Activated CD4-positive, alpha-beta T cell treated with anti-CD3 and anti-CD28 coated beads, Interleukin-2, amount 50 U/mL, for 1 hour (primary cell): ENCODE measurements at places on chromosomes 7 and 10.

DNA sequence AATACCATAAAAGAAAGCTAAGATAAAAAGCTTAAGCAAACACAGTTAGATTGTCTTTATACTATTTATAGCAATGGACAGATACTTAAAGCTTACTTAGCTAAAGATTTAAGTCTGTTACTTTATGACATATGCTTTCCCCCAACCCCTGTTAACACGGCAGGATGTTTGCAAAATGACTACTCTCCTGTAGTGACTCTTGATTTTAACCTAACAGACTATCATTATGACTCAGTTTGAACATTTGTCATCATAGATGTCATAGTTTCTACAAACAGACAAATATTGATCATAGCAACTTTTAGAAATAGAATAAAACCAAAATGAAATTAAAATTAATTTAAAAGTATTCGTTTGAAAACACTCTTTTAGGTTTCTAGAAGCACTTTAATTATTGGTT lies 7.8 kb upstream of the COMMD3 start:
- no peak for DNase-seq

GRCh38 chr7:139658296-139658695 lies 119.5 kb downstream of the HIPK2 start:
- DNase-seq = no peak

DNA sequence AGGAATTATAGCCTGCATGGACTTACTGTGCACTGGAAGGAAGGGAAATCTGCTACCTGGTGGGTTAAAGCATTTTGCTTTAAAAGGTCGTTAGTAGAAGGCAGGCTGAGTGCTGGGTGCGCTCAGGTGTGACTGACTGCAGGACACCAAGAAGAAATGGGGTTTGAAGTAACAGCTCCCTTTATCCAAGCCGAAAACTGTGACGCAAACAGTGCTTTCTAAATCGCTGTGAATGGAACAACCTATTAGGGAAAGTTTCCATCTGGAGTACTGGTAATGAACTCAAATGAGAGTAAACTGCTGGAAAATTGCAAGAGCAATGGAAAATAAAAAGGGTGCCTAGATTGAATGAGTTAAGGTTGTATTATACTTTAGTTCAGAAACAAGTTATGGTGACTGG lies 95.3 kb downstream of the CNNM2 start:
- no peak for DNase-seq

GRCh38 chr7:139451638-139452037 lies 31.8 kb downstream of the KLRG2 start:
- DNase-seq = no peak

DNA sequence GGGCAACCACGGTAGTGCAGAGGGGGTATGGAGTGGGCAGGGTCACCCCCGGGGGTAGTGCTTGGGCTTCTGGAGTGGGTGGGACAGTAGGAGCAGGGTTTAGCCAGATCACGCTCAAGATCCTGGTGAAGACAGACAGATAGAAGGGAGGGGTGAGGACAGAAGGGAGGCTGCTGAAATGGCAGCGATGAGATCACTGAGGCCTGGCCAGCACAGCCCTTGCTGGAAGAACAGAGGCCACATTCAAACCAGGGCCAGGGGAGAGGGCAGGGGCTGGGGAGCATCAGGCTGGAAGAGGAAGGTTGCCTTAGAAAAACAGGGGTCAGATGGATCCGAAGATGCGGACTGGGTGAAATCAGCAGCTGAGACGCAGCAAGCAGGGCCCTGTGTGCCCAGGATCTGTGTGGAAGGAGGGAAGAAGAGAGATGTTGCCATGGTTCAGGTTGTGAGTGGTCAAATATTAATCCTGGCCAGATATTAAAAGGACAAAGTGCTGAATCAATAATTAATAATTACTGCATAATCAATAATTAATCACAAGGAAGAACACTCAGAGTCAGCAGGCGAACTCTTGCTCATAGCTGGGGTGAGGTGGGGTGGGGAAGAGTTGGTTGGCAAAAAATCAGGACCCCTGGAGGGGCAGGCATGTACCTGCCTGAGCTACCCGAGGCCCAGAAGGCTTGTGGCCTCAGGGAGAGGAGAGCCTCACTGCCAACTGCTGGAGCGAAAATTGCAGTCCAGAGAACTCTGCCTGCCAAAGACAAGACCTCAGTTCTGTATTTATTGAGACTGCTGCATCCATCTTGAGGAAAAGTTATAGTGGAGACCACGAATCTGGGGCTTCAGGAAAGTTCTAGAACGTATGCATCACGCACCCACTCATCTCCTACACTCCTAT lies 105.7 kb downstream of the GRB10 start:
- no peak for DNase-seq

DNA sequence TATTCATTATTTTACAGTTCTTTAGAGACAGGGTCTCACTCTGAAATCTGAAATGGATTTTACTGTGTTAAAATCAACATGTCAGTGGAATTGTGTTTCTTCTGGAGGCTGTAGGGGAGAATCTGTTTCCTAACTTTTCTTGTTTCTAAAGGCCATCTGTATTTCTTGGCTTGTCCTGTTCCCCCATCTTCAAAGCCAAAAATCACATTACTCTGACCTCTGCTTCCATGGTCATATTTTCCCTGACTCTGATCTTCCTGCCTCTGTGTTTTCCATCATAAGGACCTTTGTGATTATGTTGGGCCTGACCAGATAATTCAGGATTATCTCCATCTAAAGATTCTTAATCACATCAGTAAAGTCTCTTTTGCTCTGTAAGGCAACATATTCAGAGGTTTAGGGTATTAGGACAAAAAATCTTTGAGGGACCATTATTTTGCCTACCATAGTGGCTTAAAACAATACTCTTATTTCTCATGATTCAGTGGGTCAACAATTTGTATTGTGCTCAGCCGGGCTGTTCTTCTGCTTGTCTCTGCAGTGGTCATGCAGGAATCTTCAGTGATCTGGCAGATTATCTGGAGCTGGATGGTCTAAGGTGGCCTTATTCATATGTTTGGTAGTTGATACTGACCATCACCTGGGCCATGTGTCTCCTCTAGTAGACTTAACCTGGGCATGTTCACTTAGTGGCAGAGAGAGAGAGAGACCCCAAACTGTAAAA lies 5.7 kb downstream of the ANLN start:
- DNase-seq = no peak

- DNase-seq = peak; percentile 18
These were observed 8.7 kb upstream of the BAMBI start for GRCh38 chr10:28668363-28669226.

DNA sequence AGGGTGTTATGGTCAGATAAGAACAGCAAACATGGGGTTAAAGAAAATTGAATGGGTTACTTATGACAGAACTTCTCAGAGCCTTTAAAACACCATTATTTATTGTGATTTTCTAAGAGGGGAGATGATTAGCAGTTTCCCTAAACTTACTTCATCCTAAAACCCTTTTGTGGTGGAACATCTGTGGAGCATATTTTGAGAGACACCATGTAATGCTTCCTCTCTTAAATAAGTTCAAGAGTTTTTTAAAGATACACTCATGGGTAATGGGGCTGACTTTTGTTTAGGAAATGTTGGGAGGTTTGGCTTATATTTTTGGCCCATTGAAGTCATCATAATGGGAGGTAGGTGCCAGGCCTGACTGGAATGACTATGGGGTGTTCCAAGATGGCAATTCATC lies 8.4 kb upstream of the PDCD4 start:
- DNase-seq = no peak

DNA sequence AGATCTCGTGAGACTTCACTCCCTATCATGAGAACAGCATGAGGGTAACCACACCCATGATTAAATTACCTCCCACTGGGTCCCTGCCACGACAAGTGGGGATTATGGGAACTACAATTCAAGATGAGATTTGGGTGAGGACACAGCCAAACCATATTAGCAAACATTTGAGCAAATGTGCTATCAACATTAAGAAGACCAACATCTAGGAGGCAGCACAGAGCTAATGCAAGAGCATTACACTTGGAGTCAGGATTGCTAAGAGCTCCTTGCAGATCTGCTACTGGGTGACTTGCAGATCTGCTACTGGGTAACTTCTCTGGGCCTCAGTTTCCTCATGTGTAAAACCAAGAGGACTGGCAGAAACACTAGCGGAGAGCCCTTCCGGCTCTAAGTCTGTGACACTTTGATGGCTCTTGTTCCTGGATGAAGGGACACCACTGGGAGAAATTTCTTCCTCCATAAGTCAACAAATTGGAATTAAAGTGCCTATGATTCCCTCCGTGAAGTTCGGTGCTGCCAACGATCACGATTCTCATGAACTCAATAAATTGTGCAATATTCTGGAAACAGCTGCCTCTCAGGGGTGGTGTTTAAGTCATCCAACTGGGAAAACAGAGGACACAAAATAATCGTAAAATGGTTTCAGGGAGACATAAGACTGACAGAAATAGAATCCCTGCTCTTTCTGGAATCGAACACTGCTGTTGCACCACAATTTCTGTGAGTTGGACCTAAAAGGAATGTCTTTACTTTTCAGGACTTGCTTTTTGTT lies 115.8 kb upstream of the ITGB1 start:
- DNase-seq = no peak

- no peak for DNase-seq
These were observed 35.4 kb downstream of the CTTNBP2 start for GRCh38 chr7:117837841-117838240.

DNA sequence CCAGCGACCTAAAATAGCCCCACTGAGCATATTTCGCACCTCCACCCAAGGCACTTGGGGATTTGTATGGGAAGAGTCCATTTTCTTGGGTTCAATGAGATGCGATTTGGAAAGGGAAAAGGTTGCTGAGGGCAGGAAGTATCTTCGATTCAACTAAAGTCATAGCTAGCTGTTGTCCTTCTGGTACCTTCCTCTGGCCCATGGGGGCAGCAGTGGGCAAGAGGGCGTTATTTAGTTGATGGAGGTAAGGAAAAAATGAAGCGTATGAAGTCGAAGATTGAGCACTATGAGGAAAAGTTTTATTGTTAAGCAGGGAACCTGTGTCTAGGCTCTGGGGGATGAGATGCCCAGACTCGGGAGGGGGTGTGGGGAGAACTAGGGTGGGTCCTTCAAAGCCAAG lies 135.4 kb downstream of the EVX1 start:
- no peak for DNase-seq

DNA sequence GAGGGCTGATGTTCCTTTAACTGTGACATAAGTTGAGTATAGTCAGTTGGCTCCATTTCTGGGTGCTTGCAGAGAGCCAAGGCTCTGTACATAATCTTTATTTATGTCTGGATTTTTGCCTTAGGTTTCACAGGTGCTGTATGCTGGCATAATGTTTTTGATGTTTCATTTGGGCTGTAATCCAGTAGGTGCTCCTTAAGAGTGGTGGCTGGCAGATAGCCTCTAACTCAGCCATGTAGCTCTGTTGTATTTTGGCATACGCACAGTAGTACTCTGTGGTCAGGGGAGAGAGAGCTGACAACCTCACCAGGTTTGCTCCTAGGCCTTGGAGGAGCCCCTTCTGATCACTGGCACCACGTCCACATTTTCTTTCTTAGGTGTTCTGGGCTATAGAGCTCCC lies 61.1 kb downstream of the RNF133 start:
- no peak for DNase-seq

DNA sequence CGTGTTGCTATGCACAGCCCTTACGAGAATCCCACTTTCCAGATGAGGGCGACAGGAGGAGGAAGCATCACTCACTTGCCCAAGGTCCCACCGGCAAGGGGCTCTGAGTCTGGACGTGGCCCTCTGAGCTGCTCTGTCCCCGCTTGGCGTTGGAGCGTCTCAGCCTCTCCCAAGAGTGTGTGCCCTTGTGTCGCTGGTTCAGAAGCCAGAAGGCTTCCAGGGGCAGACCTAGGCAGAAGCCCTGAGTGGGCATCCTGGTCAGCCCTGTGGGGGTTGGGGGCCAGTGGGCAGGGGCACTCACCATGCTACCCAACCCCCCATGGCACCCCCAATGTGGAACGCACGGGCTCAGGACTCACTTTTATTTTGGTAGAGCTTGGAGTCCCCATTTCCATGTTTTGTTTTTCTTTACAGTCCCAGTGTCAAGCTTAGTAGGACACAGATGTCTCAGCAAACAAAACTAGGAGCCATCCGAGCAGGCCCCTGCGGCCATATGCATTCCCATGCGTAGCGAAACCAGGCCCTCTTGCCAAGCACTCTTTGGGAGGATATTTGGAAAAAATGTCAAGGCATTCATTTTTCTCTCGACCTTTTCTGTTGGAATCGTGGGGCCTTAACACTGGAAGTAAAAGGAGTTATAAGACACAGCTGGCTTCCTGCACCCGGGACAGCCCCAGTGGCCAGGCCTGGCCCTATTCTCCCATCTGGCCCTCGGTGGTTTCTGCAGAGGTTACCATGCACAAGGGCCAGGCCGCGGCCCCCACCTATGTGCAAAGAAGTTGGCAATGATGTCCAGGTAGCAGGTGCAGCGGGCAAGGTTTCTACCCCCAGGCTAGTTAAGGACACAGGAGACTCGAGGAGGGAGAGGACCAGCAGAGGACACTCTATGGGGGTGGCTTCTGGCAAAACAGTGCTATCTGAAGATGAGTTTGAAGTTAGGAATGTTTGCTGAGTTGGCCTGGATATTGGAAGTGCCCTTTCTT lies 97.0 kb downstream of the LHPP start:
- DNase-seq = no peak

DNA sequence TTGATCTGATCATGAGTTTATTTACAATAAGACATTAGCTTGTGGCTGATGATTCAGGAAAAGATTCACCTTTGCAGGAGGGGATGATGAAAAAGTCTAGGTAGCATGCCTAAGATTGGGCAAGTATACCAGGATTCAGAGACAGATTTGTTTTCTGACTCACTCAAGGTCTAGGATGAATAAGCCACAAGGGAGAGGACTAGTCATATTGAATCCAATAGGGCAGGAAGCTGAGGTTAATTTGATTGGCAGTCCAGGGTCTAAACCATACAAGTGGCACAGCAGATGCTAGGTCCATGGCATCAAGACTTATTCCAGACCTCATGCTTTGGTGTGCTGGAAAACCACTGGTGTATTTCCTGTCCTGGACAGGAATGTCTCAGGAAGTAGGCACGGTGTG lies 1133.4 kb downstream of the XPNPEP1 start:
- no peak for DNase-seq

DNA sequence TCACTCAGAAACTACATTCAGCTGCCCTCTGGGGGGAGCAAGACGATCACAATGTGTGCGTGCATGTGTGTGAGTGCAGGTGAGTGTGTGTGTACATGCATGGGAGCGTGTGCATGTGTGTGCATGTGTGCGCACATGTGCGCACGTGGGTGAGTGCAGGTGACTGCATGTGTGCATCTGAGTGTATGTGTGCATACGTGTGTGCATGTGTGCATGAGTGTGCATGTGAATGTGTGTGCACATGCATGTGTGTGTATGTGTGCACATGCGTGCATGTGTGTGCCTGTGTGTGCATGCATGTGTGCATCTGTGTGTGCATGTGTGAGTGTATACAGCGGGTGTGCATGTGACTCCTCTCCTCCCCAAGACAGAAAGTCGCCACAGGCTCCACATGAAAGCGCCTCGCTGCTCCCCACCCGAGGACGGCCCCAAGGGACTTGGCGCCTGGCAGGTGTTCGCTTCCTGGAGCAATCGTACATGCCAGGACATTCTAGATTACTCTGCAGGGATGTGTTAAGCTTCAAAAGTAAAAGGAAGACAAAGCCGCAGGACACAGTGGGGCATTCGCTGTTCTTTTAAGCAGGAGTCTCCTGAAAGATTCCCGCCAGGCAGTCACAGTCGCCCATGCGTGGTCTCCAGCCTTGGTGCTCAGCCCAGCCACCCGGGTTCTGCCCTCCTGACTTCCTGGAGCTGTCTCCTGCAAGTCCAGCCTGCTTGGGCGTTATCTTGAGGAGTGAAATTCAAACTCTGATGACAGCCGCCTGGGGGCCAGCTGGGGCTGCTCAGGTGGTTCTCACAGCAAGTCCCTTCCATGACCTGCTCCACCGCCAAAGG lies 42.0 kb upstream of the ADGRA1 start:
- DNase-seq = no peak

- peak; percentile 72 for DNase-seq
These were observed 1.2 kb upstream of the ZEB1 start for GRCh38 chr10:31317652-31318381.
